ENCODE measurements at places on chromosomes 4 and X.
A peak's percentile ranks its signal among the peaks of the same experiment; 100 is the strongest.

DNA sequence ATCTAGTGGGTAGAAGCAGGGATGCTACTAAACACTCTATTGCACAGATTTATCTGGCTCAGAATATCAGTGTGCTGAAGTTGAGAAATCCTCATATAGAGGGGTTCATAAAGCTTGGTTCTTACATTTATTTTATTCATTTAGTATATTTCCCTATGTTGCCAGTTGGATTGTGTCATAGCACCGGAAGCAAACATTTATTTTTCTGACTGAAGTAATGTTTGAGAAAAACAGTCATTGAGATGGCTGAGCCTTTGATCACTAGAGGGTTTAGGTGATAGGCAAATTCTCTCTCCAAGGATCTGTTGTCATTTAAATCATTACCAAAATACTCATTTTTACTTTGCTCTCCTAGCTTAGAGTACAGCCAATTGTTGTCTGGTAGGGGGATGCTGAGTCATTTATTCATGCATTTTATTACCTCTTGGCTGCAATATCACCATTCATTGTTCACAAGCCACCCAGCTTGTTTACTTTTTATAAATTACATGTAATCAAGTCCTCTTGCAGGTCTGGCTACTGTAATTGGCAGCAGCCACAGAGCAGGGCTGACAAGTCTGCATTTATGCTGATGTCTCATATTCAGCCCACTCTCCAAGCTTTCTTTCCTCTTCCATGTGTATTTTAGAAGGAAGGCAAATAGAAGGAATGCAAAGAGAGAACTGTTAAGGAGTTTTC, 15.2 kb downstream of the GAB1 start:
- no peak for DNase-seq

DNA sequence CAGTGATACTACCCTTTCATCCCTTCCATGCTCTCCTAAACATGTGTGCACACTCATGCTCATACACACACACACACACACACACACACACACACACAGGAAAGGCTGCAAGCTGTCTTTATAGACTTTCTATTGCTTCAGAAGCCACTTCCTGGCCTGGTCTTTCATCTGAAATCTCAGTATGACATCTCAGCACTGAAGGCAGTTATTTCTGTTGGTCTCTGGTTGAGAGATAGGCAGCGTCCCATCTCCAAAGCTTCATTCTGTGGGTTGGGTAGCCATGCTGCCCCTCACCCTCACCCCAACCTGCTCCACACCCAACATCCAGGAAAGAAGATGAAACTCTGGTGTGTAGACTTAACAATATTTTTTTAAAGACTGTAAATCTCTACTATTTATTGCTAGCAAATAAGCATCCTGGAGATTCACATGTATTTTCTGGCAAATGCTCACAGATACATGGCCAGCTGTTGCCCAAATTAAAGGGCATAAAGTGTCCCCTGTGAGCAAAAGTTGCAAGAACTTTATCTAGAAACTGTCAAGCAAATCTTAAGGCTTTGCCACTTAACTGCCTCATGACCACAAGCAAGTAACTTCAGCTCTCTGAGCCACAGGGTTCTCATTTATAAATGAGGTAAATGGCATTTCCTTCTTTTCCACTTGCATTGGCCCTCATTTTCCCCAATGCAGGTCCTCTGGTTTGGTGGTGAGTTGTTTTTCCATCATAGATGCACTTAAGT, 189.8 kb upstream of the AFF2 start:
- peak; percentile 86 for DNase-seq

GRCh38 chr4:5563856-5564255, 144.5 kb downstream of the EVC2 start:
- no peak for DNase-seq

- DNase-seq: no peak
These were observed 94.4 kb upstream of the ADRA2C start for GRCh38 chr4:3671571-3672464.

- no peak for DNase-seq
These were observed 135.6 kb downstream of the CAMK2D start for GRCh38 chr4:113625902-113626301.

DNA sequence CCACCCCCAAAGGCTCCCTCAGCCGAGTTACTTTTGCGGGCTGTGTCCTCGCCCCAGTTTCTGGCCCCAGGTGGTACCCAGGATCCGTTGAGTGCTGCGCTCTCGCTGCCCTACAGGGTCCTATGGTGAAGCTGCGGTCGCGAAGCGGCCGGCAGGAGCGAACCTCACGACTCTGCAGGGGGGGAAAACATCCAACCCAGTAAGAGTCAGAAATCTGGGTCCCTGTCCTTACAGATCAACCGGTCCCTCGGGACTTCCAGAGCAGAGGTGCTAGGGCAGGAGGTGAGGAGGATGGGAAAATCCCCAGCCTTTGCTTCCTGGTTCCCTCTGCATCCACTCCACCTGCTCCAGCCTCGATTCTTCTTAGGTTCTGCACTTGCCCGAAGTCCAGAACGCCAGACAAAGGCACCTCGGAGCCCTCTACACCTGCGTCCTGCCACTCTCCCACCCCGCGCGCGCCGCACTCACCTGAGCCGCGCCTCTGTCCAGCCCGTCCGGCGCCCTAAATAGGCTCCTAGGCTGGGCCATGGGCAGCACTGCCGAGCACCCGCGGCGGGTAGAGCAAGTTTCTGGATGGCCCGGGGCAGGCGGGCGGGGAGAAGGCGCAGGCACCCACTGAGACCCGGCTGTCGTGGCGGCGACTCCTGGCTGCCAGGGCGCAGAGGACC, at the start of gene HS3ST1:
Gene HS3ST1, minus strand, starts transcription at position 664 of the 668 bp plus-strand sequence. CDS start 28,889 bp downstream, outside the sequence.
- DNase-seq: no peak

DNA sequence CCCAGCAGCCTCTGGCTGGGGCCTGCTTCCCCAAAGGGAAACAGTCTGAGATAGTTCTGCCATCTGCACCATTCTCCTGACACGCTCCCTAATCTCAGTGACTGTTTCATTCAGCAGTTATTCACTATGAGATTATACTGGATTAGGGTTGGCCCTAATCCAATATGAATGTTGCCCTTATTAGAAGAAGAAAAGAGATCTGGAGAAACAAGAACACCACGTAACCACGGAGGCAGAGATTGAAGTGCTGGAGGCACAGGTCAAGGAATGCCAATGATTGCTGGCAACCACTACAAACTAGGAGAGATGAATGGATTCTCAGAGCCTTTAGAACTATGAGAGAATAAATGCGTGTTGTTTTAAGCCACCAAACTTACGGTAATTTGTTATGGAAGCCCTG, 7.4 kb downstream of the ACOX3 start:
- DNase-seq: no peak

GRCh38 chr4:69759189-69759604, 1.2 kb downstream of the SULT1B1 start:
- DNase-seq: no peak

DNA sequence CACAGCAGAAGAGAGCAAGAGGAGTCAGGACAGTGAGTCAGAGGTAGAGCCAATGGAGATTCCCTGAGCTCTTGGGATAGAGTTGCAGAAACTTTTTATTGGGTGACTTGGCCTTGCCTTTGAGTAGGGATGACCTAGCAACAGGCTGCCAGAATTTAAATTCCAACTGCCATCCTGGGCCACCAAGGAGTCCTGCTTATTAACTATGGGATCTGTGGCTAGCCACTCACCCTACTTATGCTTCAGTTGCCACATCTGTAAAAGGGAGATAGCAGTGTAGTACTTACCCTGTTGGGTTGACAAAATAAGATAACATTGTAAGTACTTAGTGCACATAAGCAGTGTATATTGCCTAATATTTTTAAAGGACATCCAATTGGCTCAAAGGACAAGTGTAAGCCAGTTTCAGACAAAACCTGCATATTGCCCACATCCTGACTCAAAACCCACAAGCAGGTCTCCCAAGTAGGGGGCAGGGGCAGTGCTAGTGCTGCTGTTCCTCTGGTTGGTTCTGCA, 43.5 kb upstream of the TMEM164 start:
- peak; percentile 60 for DNase-seq

- DNase-seq: no peak
These were observed 34.5 kb upstream of the MAP3K15 start for GRCh38 chrX:19549838-19550237.

DNA sequence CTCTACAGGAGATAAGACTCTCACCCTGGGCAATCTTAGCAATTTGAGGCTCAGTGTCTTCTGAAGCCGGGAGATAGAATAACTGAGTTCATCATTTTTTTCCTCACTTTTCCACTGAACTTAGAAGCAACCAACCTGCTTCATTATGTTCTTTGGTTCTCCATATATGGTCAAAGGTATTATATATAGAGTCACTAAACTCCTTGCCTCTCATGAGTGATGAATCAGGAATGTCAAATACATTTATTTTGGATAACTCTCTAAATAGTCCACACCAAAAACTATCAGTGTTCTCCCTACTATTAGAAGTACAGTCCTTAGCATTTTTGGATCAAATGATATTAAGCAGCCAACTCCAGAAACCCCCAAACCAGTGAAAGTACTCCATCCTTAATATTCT, 421.5 kb upstream of the EPHA5 start:
- DNase-seq: no peak

DNA sequence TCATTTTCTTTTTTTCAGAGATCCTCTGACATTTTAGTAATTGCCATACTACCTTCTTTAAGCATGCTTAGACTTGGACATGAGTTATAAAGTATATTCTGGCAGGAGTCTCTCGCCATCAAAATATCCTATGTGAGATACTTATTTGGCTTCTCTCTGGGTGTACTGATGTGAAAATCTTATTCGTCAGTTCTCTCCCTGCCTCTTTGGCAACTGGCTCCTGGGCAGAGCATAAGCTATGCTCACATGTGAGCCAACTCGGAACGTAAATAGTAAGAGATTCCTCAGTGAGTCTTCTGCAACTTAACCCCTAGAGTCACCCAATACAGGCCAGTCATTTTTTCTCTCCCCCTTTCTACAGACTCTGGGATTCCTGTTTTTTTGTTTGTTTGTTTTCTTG, 91.6 kb downstream of the MAGEB17 start:
- DNase-seq: no peak

- peak; percentile 28 for DNase-seq
These were observed 85.3 kb upstream of the RBPJ start for GRCh38 chr4:26235500-26235899.

- DNase-seq: peak; percentile 55
These were observed 13.7 kb downstream of the OCRL start for GRCh38 chrX:129553619-129554288.

GRCh38 chr4:163932504-163932903, 438.0 kb downstream of the TMA16 start:
- DNase-seq: no peak

GRCh38 chrX:79078114-79078513, 66.4 kb upstream of the GPR174 start:
- no peak for DNase-seq

DNA sequence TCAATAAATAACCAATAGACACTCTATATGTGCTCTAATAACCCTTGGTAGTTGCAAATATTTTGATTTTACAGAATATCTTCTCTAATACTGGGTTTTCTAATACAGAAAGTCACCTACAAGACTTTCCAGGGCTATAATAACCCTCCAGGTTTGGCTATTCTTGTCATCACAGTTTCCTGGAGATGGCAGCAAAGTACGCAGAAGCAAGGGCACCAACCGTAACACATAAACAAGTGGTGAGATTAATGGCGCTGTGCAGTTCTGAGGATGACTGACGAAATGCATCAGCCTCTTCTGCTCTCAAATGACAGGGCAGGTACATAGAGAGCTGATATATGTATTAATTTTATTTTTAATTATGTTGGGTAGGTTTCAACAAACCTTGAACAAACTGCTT, 122.4 kb downstream of the C4orf33 start:
- no peak for DNase-seq

- no peak for DNase-seq
These were observed 468.6 kb downstream of the INPP4B start for GRCh38 chr4:142377342-142378091.

DNA sequence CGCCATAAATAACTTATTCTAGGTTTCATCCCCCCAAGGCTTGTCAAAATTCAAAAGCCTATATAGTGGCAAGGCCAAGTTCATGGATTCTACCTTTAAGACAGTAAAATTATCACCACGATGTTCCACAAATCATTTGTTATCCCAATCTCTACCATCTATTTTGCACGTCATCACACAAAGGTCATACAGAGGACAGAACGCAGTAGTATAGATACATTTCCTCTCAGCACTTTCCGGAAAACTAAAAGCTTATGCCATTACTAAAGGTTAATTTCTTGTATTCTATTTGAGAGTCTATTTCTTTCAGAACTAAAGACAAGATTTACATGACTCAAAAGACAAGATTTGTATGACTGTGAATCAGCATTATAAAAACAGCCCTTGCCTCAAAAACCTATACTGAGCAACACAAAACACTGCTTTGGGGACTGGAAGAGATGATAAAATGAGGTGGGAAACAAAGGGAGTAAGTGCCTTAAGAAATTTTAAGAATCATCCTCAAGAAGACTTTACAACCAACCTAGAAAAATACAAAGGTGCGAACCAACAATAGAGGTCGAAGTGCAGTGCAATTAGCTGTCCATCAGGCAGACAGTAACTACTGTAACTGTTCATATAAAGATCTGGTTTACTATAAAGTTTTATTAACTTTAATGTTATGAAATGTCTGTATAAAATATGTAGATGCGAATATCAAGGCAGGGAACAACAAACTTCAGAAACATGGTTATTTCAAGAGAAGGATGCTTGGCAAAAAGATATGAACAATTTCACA, 7.6 kb downstream of the UBE2D3 start:
- DNase-seq: no peak

DNA sequence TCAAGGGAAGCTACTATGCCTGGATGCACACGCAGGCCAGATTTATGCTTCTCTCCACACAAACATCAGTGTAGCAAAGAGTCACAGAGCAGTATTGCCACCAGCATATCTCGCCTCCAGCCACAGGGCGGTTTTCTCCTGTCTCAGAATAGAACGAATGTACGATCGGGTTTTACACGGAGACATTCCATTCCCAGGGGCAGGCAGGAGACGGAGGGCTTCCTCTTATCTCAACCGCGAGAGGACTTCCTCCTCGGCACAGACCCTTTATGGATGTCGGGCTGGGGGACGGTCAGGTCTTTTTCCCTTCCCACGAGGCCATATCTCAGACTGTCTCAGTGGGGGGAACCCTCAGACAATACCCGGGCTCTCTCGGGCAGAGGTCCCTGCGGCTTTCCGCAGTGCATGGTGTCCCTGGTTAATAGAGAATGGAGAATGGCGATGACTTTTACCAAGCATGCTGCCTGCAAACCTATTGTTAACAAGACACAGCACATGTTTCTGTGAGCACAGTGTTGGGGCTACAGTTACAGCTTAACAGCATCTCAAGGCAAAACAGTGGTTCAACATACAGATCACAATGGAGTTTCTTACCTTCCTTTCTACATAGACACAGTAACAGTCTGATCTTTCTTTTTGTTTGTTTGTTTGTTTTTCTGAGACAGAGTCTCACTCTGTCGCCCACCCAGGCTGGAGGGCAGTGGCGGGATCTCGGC, 24.1 kb downstream of the CSF2RA start:
- DNase-seq: peak; percentile 82

DNA sequence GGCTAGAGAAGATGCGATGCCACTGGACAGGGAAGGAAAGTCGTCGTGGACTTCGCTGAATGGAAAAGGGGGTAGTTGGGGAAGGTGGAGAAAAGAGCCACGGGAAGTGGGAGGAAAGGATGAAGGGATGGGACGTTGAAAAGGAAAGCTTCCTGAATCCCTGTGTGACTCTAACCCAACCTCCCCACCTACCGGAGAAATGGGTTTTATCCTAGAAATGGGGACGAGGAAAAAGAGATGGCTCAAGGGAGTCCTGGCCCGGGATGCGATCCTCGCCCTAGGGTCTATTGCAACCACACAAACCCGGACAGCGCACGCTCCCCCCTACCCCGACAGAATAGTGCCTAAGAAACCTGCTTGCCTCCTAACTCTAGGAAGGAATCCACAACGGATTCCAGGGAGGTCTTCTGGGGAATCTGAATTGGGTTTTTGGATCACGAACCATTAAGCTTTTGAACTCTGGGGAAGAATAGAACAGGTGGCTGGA, 738 bp upstream of the TSPAN5 start:
- peak; percentile 5 for DNase-seq

GRCh38 chr4:71405791-71406190, 67.0 kb downstream of the SLC4A4 start:
- no peak for DNase-seq

Data from NB4 (cell line).